SK-MEL-5 (cell line): ENCODE measurements at places on chromosomes 5 and 9. TPM values are rescaled to one million over a fixed set of nuclear protein-coding genes. Genes with fewer than 3 reads are reported as not detected.

The NTRK2 gene
- total RNA-seq = 0.48 and 1.0 TPM in 2 replicates

The PPP2R2B gene
- total RNA-seq = not detected in 2 replicates

The IFNA2 gene
- not detected in 2 replicates for total RNA-seq

The S100Z gene
- not detected in 2 replicates for total RNA-seq
